ENCODE measurements at places on chromosomes 7 and 10. TPM values are rescaled to one million over a fixed set of nuclear protein-coding genes. Genes with fewer than 3 reads are reported as not detected.
A peak's percentile ranks its signal among the peaks of the same experiment; 100 is the strongest.

CPXM2 gene
- polyA plus RNA-seq = not detected

DNA sequence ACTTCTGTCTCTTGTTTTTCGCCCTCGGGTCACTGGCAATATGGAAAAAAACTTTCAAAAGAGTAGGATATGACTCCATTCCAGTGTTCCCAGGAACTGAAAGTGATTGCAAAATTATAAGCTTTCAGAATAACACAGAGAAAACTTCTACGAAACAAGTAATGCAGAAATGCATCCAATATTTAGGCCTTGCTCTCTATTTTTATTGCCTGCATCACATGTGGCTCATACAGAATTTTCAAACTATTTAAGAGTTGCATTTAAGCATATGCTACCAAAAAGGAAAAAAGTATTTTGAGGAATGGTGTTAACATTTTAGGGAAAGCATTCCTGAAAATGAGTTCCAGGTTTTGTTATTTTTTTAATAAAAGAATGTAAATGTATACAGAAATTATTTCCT, 228.0 kb downstream of the CACNB2 start:
- no peak for DNase-seq

CHAT gene
- polyA plus RNA-seq = not detected

- no peak for DNase-seq
Observed at GRCh38 chr10:10317151-10317550, 700.5 kb upstream of the CELF2 start.

EFCAB10 gene
- 4.2 TPM for polyA plus RNA-seq

ZNF438 gene
- 2.2 TPM for polyA plus RNA-seq

DNA sequence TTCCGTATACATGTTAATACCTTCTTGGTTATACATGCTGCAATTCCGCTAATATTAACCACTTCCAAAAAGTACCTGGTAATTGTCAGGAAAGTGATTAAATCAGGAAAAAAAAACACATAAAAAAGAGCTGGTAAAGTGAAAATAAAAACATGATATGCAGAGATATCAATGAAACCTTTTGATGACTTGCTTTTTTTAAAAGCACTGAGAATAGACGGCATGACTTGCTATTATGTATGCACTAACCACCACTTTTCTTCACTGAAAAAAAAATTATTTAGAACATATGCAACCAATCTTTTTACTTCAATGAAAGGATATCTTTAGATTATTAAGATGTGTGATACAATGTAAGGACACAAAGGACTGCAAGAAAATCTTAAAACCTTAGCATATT, 163.0 kb downstream of the KMT2E start:
- no peak for DNase-seq

DNA sequence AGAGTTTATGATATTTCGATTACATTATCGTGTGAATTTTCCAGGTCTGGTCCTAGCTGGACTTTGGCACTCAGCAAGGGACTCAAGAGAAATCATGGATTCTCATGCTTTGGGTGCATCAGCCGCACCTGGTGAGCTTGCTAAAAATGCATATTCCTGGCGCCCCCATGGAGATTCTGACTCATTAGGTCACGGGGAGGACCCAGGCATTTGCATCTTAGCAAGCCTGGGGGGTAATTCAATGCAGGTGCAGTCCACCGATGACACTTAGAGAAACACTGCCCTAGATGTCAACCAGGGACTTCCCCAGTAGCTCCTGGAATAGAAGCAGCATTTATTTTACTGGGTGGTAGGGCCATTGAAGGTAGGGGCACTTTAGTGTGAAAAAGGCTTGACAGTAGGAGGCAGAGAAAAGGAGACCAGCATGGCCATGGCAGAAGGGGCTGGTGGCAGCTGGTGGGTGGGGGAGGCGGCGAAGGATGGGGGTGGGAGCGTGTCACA, 29.9 kb upstream of the PDCD4 start:
- no peak for DNase-seq

DNA sequence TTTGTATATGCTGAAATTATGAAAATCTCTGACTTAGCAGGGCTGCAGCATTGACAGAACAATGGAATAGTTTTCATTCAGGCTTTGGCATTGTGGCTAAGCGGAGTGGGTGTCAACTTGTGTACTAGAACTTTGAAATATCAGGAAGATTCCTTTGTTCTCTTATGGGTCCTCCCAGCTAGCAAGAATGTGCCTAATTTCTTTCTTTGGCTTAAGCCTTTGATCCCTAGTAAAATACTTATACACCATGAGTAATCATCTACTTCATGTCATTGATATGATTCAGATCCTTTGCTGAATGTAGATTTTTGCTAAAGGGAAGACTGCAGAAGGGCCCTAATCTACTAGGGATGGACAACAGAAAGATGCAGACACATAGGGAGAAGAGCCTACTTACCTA, 6.2 kb downstream of the AVL9 start:
- DNase-seq = no peak

ABCA13 gene
- not detected for polyA plus RNA-seq

CNPY1 gene
- not detected for polyA plus RNA-seq

ZNF488 gene
- 8.3 TPM for polyA plus RNA-seq

DNA sequence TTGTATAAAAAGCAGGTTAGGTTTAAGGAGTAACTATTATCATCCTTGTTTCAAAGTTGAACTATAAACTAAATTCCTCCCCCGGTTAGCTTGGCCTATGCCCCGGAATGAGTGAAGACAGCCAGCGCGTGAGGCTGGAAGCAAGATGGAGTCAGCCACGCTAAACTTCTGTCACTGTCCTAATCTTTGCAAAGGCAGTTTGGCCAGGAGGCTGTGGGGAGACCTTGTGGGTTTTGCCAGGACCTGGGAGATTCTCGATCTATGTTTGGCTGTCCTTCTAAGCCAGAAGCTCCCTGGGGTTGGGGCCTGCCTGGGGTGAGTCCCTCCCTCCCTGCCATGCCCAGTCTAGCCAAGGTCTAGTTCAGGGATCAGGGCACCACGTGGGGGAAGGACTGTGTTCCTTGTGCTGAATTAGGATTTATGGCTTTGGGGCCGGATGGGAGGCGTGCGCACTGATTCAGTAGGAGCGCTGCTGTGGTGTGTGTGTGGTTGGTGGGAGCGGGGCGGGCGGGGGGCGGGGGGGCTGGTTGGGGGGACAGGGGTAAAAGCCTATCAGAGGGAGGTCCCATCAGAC, 871 bp upstream of the GTF2IRD1 start:
- DNase-seq = no peak

- DNase-seq = peak; percentile 79
Observed at GRCh38 chr7:30800785-30801252, 29.6 kb downstream of the MINDY4 start.

ADAP1 gene
- 1.1 TPM for polyA plus RNA-seq

DNA sequence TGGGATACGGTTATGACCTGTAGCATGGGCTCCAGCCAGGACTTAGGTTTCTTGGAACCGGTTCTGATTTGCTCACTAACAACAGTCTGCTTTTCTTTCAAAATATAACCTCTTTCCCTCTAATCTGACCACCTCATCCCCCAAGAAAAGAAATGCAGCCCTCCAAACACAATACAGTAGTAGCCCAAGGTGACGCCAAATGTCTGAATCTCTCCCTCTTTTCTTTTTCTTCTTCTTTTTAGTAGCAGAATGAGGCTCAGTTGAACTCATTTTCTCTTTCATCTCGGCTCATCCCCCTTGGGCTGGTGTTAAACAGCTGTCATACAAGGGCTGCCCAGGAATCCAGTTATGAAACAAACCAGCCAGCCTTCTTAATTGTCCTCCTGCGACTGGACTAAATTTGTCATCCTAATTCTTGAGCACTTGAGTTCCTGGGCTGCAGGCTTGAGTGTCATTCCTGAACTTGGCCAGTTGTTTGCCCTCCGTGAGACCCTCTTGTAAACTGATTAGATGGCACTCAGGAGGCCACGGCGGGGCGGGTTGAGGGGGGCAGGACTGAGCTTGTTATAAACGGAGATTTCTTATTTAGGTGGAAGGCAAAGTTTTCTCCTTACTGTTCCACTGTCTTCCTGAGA, 94.8 kb downstream of the SORCS3 start:
- DNase-seq = no peak

LGI1 gene
- not detected for polyA plus RNA-seq

DNA sequence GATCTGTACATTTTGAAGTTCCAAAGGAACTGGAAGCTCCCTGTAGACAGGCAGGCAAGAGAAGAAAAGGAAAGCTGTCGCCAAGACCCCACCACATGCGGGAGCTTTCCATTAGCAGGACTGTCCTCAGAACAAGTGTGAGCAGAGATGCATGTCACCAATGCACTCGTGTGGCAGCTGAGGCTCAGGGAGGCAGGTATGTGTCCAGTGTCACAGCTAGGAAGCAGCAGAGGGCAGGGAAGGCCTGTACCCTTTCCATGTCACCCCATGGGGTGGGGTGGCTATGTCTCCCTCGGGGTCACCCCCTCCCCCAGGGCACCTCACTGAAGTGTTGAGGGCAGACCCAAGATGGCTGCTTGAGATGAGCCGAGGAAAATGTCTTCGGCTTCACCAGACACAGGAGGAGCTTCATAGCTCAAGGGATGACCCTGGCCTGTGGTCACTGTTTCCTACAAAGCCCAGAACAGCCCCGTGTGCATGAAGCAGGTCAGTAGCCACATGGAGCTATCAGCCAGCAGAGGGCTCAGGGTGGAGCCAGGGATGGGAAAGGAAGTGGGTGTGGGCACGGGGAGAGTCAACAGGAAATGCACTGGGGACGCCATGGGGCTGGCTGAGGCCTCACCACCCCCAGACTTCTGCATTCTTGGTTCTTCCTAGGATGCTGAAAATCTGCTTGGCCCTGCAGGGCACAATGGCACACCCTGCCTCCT, 96.6 kb downstream of the FAM53B start:
- peak; percentile 22 for DNase-seq

DNA sequence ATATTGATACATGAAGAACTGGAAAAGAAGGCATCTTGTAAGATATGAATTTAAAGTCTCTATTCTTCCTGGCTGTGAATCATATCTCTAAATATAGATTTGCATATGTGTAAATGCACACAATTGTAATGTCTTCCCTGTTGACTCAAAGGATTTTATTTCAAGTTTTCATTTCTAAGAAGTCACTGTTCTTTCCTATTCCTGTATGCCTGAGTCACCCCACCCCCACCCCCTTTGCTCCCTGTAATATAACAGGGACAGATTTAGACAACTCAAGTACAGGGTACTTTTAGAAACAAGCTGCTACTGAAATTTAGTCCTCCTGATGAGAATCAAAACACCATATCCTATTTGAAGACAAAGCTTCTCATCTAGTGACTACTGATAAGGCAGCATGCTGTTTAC, 43.0 kb upstream of the HECTD2 start:
- no peak for DNase-seq

- DNase-seq = peak; percentile 62
Observed at GRCh38 chr7:143285470-143285778, 666 bp downstream of the TMEM139 start.

- DNase-seq = no peak
Observed at GRCh38 chr10:81081887-81082620, 544.4 kb downstream of the SH2D4B start.

DNA sequence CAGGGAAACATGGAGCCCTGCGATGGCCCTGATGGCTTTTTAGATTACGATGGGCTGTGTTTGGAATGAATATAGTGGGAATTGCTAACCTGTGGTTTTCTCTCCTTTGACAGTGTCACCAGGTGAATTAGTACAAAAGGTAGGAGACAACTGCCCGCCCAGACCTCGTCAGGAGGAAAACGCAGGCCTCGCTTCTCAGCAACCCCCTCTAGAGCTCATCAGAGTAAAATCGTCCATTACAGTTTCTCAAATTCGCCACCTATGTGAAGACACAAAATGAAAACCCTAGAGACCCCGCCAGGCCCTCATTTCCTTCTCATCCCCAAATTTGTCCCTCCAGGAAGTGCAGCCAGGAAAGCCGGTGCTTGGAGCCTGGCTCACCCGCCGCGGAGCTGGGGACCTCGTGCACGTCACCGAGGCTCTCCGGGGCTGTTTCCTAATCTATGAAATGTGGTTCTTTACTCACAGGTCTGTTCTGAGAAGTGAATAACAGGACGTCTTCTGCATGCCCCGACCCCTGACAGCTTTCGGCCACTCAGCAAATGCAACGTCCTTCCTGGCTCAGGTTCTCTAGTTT, 143.7 kb downstream of the VIPR2 start:
- no peak for DNase-seq

- no peak for DNase-seq
Observed at GRCh38 chr7:149686011-149686410, 87.4 kb downstream of the ZNF467 start.

DNA sequence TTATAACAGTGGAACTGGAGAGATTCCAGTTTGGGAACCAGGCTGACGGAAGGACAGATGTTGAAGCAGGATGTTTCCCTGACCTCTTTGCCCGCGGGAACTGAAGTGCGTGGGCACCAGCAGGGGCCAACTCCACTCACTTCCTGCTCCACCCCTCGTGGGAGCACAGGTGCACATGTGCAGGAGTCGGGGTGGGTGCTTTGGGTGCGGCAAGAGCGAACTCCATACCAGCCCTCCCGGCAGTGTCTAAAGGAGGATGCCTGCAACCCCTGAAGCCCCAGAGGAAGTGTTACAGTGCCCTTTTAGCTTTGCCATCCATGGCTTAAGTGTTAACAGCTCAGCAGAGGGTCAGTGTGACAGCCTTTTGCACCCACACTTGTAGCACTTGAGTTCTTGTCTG, 27.4 kb upstream of the UBE3C start:
- DNase-seq = no peak

GRCh38 chr7:144709066-144709465, 126.8 kb downstream of the TPK1 start:
- DNase-seq = no peak

DNA sequence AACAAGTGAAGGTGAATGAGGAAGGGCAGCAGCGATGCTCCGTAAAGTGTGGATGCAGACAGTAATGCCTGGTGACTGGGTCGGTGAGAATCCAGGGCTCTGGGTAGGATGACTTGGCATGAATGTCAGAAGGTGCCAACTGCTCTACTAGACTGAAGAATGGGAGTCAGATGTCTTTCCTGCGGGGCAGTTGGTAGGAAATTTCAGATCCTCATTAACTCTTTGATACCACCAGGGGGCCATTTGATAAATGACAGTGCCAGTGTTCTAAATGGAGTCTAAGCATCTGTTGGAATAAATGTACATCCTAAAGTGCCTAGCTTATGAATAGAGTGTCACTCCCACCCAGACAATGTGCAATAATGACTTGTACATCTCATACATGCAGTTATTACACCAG, 462.0 kb downstream of the GRM8 start:
- no peak for DNase-seq

DNA sequence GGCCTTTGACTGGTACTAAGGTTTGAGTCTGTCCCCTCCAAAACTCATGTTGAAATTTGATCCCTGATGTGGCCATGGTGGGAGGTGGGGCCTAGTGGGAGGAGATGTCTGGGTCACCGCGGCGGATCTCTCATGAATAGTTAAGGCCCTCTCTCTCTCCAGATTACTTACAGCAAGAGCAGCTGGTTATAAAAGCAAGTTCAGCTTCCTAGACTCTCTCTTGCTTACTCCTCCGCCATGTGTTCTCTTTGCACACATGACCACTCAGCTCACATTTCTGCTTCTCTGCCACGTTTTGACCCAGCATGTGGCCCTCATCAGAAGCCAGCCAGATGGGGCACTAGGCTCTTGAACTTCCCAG, 29.9 kb upstream of the ZMIZ1 start:
- no peak for DNase-seq

- no peak for DNase-seq
Observed at GRCh38 chr10:131277278-131277677, 34.2 kb downstream of the TCERG1L start.
